Prostate gland (tissue), 2 donors: ENCODE measurements at places on chromosomes 4 and X.

DNA sequence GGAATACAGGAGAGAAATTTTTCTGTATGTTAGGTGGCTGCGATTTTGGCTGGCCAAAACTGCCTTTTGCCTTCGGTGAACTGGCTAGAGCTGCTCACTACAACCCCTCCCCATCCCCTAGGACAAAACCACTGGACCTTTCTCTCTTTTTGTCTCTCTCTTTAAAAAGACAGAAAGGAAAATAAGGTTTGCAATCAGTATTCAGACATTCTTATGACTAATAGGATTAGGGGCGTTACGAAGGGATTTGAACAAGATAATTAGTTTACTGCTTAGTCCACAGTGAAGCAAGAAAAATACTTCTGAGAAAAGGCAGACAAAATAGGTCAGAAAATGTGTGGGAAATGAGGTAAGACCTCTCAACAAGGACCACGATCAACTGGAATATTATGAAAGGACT is 180.4 kb downstream of the SLIT2 start:
- no peak for DNase-seq

GRCh38 chr4:10296730-10297129 is 160.5 kb downstream of the ZNF518B start:
- DNase-seq, result peak; percentile 69

DNA sequence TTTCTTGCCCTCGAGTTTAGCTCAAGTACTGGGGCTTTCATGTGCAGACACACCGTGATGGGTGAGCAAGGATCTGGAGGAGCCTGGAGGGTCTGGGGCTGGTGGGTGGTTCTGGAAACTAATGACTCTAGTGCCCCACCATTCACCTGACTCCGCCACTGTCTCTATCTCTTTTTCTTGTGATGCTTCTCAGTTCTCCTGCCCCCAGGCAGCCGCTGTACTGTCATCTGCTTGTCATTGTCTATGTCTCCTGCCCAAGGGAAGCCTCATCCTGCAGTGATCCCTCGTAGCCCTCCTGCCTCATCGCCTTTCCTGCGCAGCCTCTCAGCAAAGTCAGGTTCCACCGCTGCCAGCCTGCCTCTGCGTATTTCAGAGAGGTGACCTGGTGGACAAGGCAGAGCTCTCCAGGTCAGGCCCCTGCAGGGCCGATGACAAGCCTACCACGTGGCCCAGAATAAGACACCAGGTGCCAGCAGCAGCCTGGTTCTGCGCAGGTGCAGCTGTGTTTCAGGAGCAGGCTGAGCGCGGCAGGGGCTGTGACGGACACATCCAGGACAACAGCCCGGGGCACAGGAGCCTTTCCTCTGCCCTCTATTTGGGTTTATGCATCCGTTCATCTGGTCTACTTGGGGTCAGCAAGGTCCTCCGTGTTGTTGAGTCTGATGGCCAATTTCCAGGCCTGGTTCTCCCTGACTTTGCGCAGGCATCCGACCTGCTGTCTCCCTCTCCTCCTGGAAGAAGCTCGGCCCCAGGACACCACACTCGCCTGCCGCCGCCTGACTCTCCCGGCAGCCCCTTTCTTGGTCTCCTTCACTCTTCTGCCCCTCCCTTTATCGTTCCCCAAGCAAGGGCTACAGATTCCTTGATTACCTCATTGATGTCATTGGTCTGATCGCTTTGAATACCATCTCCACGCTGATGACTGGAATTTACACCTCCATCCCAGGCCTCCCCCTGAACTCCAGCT is 30.9 kb upstream of the CDKN2AIP start:
- no peak for DNase-seq

DNA sequence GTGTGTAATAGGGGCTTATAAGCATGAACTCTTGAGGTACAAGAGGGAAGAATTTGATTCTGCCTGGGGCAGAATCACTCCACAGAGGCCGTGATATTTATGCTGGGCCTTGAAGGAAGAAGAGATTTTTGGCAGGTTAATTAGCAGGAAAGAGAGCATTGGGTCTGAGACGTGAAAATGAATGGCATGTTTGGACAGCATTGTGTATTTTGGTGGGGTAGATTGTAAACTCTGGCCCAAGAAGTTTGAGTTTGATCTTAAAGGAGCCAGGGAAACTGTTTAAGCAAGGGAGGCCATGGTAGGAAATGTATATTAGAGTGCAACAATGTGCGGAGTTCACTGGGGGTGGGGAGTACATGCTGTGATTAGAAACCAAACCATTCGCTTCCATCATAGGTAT is 62.4 kb downstream of the NPNT start:
- DNase-seq, result no peak

- no peak for DNase-seq
These were observed 297.0 kb upstream of the PUDP start for GRCh38 chrX:7444967-7445366.

DNA sequence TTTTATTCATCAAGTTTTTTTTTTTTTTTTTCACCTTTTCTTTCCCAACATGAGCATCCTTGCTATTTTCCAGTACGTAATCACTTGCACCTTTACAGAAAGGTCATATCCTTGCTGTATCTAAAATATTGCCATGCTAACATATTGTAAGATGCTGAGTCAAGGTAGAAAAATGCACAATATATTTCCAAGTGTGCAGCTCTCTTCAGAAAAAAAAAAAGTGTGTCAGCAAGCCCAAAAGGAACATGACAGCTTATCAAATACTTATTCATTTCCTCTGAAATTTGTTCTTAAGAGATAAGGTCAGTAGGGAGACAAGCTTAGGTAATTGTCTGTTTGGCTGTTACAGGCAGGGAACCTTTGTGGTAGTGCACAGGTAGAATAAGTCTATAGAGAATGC is 27.0 kb downstream of the SH2D1A start:
- no peak for DNase-seq

GRCh38 chr4:124135409-124135813 is 577.1 kb downstream of the ANKRD50 start:
- no peak for DNase-seq

DNA sequence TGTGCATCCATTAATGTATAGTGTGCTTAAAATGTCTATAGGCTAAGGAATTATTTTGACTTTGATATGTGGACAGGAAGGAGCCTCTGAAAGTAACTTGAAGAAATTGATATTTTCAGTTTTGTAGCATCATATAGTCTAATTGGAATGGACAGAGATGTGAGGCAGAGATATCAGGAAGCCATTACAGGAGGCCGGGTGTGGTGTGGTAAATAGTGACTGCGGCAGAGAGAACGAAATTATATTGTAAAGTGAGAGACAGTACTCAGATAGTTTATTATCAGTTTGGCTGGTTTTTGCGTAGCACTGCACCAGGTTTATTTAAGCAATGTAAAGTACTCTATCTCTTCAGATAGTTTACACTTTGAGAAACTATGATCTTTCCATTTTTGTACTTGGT is 98.5 kb downstream of the RAP1GDS1 start:
- no peak for DNase-seq

GRCh38 chr4:168841000-168841671 is 168.9 kb downstream of the CBR4 start:
- no peak for DNase-seq

DNA sequence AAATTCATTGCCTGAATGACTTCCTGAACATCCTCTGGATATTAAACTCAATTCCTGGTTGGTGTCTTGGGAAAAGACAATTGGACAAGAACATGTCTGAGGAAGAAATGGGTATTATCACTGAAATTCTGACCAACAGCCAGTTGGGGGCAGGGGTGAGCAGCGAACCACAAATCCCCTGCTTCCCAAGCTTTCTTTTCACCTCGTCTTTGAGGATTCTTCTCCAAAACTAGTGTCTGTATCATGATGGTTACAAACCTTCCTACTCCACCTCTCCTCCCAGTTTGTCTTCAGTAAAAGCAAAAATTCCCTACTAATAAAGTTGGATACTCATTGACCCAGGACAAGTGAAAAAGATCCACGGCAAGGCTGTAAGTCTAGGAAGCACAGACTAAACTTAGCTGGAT is 48.3 kb upstream of the WDR1 start:
- DNase-seq, result peak; percentile 16

DNA sequence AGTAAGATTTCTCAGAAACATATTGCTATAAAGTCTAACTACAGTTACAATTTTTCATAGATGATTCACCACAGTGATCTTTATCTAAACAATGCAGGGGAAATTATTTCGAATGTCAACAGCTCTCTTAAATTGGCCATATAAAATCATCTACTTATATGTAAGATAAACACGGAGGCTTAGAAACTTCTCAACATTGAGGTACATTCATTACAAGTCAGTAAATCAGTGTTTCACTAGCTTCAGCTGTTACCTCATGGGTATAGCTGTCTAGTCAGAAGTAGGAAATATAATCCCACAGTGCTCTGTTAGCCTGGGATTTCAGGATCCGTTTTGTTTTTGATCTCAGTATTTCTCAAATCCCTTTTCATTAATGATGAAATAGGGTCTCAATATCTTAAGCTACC is 43.2 kb downstream of the PCDH7 start:
- DNase-seq, result no peak

DNA sequence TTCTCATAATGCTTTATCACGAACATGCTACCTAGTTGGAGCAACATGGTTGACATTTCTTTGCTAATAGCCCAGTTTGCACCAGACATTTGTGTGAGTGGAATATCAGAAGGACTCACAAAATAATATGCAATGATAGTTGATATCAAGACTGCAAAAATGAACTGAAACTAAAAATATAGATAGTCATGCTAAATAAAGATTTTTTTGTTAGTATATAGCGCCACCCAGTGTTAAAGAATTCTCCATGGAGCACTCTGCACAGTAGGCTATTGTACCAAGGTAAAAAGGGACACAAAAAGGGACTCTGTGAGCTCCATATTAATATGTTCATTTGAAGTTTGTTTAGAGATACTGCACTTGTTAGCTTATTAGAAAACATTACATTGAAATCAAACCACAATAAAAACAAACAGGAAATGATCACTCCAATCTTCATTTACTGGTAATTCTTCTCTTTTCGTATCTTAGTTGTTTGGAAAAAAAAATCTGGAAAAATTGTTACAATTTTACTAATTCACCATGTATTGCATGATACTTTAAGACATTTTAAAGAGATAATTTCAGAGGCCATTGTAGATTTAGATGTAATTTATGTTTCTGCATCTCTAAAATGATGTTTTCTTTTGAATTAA is 1509.6 kb downstream of the ADGRL3 start:
- no peak for DNase-seq

DNA sequence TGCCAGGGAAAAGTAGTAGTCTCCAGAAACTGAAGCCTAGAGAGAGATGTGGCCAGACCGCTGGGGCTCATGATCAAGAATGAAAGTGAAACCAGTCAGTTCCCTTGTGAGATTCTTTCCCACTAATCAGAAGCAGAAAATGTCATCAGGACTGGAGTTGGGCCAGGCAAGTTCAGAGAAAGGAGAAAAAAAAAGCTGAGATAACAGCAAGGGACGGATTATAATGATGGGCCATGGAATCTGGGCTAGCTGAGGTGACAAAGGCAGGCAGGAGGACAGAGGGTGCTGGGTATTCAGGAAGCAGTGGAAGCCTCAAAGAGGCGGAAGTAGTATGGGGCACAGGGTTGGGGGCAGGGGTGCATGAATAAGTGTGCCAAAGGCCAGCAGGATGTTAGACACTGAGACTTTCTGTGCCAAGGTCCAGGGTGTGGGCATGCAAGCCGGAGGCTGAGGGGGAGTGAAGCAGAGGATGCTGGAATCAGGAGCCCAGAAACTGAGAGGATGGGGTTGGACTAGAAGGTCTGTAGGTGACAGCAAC is 2.5 kb downstream of the CXorf38 start:
- peak; percentile 5 for DNase-seq

GRCh38 chr4:101103381-101104142 is 243.8 kb downstream of the PPP3CA start:
- no peak for DNase-seq

GRCh38 chr4:159778298-159778697 is 675.4 kb downstream of the RAPGEF2 start:
- DNase-seq, result no peak

DNA sequence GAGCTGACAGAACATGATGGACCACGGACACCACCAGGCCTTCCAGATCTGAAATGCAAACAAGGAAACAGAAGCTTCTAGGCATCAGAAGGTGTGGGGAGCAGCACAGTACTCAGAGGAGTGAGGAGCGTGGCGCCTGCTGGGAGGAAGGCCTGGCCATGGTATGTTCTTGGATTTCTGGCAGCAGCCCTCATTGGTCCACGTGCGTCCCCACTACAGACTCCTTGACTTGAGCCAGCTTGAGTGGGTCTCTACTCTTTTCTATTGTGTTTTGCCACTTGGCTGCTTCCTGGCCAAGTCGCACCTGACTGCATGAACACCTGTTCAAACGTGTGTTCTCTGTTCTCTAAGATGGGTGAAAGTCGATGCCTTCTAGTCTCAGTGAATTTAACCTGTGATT is 18.0 kb downstream of the ZNF275 start:
- DNase-seq, result no peak

DNA sequence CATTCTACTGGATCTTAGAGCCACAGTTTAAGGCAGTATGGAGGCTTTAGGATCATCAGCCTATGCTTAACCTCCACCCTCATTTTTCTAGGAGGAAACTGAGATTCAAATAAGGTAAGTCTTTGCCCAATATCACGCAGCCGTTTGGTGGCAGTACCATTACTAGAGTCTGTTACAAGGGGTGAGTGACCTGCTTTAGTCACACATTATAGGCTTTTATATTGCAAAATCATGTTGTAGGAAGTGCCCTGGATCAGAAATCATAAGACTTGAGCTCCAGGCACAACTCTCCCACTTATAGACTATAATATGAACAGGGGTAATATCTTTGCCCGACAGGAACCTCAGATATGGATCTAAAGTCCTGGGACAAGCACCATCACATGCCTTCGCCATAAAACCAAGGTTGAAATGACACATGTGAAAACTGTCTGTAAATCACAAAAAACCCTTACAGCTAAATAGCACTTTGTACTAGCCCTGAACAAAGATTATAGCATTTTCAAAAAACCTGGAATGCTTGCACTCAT is 19.2 kb downstream of the HPSE start:
- no peak for DNase-seq

GRCh38 chr4:81460191-81460701 is 11.5 kb downstream of the RASGEF1B start:
- no peak for DNase-seq

DNA sequence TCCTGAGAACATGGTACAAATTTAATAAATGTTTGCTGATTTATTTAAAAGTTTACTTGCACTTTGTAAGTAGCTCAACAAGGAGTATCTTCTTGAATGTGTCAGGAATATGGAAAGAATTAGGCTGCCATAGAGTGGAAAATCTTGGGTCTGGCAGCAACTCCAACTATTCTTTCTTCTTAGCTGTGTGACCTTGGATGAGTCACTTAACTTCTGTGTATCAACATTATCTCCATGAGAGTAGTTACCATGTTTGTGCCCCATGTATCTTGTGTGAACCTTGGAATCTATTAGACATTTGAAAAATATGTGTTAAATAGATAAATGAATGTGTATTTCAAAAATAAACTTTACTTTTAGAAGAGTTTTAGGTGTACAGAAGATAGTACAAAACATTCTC is 348.8 kb downstream of the GBA3 start:
- no peak for DNase-seq

DNA sequence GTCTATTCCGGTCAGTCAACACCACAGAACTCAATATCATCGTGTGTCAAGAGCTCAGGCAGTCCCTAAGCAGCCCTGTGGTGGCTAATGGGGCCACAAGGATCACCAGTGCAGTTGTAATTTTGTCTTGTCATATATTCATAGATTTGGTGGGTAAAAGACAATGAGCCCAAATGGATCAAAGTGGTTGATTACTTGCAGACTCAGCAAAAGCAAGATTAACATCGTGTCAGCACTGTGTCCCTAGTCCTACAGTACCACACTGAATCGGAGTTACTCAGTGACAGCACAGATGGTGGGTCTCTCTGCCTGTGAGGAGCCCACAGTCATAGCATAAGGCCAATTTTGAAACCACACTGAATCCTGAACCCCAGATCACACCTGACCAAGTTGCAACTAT is 8.7 kb downstream of the XAGE5 start:
- DNase-seq, result no peak

GRCh38 chr4:14545807-14546206 is 456.5 kb upstream of the CPEB2 start:
- DNase-seq, result no peak
